ENCODE measurements at places on chromosomes 11 and 22.

GRCh38 chr22:36449596-36450175 is 31.8 kb downstream of the TXN2 start:
- no peak for DNase-seq

GRCh38 chr11:34256150-34256549 is 101.7 kb downstream of the ABTB2 start:
- no peak for DNase-seq

- DNase-seq: no peak
Measured at GRCh38 chr11:83641511-83641910, 355.3 kb upstream of the CCDC90B start.

DNA sequence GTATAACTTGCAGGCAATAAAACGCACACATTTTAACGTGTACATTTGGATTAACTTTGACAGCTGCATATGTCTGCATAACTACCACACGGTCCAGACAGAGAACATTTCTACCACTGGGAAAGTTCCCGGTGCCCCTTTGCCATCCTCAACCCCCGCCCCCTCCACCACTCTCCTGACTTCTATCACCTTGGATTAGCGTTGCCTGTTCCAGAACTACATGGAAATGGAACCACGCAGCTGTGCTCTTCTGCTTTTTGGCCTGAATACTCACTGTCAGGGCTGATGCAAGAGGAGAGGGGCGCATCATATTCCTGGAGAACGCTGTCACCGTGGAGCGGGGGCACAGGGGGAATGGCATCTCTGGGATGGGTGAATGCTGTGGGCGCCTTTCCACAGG is 62.1 kb downstream of the LRP5 start:
- no peak for DNase-seq

GRCh38 chr11:75374646-75375045 is 23.2 kb upstream of the ARRB1 start:
- no peak for DNase-seq

DNA sequence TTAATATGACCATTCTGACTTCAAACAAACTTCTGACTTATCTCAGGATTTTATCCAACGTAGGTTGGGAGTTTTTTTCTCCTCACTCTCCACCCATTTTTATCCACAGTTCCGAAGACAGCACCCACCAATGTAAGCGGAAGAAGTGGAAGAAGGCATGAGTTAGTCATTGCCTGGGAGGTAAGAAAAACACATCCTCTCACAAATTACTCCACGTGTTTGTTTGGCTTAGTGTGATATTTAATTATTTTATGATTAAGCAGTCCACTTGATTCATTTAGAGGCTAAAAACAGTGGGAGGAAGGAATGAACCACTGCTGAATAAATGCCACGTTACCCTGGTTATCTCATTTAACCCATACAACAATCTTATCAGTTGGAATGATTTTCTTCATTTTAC is 389.6 kb upstream of the ARHGAP42 start:
- DNase-seq: no peak

- no peak for DNase-seq
Measured at GRCh38 chr11:112962579-112963367, 1.6 kb downstream of the NCAM1 start.

DNA sequence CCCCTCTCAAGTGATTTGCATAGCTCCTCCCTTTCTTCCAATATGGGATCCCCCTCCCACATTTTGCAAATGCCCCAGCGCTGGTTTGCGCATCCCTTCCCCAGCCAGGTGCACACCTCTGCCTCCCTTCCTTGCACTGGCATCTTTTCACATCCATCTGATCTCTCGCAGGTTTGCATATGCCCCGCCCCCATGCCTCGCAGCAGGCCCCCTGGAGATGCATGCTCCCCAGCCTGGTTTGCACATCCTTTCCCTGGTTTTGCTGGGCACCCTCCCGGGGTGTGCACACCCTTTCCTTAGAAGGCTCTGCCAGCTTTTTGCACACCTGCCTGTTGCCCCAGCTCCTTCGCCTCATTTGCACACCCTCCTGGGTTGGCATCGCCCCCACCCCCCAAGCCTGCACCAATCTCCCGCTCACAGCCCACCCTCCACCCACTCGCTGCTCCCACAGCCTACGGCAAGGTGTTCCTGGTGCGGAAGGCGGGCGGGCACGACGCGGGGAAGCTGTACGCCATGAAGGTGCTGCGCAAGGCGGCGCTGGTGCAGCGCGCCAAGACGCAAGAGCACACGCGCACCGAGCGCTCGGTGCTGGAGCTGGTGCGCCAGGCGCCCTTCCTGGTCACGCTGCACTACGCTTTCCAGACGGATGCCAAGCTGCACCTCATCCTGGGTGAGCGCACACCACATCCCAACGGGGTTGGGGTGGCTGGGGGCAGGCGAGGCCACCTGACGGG is 917 bp downstream of the RPS6KA4 start:
- peak; percentile 73 for DNase-seq

DNA sequence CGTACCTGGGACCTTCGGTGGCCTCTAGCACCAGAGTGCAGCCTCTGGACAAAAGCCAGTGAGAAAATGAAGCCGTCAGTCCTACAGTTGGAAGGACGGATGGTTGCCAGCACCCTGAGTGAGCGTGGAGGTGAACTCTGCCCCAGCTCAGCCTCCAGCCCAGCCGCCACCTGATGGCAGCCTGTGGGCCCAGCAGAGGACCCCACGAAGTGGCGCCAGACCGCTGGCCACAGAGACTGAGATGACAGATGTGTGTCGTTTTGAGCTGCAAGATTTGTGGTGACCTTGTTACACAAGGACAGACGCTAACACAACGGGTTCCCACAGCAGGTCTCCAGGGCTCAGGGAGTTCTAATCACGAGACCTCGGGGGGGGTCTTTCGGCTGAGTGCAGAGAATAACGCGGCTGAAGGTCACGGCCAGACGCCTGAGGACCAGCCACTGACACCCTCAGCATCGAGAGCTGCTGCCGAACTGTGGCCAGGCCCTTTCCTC is 75.0 kb downstream of the BRD1 start:
- DNase-seq: no peak

GRCh38 chr11:20066783-20067156 is 93.5 kb downstream of the DBX1 start:
- no peak for DNase-seq

- DNase-seq: no peak
Measured at GRCh38 chr11:45267652-45268299, 18.4 kb downstream of the SYT13 start.

DNA sequence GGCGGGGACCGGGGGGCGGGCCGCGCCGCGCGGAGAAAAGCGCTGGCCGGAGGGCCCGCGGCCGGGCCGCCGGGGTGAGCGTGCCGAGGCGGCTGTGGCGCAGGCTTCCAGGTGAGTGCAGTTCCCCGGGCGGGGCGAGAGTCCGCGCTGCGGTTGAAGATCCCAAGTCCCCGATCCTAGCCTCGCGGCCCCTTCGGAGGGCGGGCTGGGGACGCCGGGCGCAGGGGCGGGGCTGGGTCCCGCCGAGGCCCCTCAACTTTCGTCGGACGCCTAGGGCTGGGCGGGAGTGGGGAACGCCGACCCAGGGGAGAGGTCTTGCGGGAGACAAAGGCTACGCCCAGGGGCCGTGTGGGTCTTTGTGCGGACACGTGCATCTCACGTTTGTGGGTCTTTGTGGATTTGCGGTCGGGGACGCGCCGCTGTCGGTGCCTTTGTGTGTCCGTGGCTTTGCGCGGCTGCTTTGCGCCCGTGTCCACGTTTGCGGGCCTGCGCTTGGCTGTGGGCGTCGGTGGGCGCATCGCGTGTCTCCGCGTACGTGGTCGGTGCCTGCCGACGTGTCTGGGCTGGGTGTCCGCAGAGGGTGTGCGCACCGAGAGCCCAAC is at the start of gene TSKU:
Gene TSKU (plus strand): TSS at position 63 of the 602 bp plus-strand sequence. CDS start 12,261 bp downstream, outside the sequence.
- no peak for DNase-seq

DNA sequence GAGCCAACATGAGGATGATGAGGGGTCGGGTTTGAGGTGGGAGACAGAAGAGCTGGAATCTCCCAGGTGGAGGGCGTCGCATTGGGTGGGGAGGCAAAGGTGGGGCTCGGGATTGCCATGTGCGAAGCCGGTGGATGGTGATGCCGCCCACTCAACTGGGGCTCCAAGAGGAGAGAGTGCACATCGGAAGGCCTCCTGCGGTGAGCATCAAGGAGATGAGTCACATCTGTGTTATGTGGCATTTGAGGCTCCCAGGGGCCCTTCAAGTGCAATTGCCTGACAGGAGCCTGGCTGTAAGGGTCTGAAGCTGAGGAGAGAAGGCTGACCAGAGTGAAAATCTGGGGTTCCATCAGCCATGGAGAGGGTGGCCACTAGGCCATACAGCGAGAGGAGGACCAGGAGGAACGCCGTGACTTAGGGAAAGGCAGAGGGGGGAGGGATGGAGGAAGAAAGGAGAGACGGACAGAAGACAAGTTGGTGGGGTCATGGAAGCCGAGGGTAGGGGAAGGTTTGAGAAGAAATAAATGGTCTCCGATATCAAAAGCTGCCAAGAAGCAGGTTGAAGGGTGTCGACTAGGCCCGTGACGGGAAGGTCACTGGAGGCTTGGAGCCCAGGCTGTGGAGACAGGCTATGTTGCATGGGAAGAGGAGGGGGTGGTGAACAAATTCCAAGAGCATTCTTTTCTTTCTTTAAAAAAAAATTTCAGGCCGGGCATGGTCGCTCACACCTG is 21.3 kb downstream of the RASD2 start:
- no peak for DNase-seq

DNA sequence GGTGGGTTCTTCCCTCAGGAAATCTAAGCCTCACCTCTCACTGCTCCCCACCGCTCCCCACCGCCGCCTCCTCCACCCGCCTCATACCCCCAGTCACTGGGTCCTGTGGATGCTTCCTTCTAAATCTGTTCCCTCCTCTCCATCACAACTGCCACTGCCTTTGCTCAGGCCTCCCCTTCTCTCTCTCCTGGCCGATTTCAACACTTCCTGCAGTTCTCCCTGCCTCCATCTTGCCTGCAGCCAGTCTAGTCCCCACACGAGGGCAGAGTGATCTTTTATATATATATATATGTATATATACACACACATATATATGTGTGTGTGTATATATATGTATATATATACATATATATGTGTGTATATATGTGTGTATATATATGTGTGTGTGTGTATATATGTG is 27.8 kb downstream of the CREB3L1 start:
- DNase-seq: peak; percentile 91

GRCh38 chr11:118657238-118657637 is 22.2 kb downstream of the TREH start:
- no peak for DNase-seq

GRCh38 chr22:27857443-27857842 is 55.9 kb upstream of the MN1 start:
- no peak for DNase-seq

DNA sequence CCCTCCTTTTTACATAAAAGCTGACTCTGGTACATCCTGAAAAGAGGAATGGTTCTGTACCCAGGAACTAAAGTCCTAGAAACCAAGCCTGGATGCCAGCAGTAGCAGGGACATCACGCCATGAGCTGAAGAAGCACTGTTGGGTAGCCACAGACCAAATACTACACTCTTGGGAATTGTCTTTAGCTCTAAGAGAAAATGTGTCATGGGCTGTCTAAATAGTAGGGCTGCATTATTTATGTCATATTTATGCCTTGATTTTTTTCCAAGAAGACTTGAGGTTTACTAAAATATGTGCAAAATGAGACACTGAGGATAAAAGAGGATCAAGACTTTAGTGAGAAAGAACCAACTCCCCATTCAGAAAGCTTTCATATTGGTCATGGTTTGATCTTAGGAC is 213.6 kb downstream of the RAB38 start:
- no peak for DNase-seq

GRCh38 chr22:30056015-30056414 is 24.2 kb upstream of the HORMAD2 start:
- no peak for DNase-seq

GRCh38 chr11:69216647-69217051 is 60.9 kb downstream of the SMIM38 start:
- no peak for DNase-seq

GRCh38 chr11:39910087-39910486 is 1549.4 kb downstream of the LRRC4C start:
- DNase-seq: no peak

- DNase-seq: no peak
Measured at GRCh38 chr11:135033540-135033939, 621.5 kb upstream of the B3GAT1 start.

GRCh38 chr11:130913268-130913667 is 3.0 kb downstream of the SNX19 start:
- DNase-seq: no peak

DNA sequence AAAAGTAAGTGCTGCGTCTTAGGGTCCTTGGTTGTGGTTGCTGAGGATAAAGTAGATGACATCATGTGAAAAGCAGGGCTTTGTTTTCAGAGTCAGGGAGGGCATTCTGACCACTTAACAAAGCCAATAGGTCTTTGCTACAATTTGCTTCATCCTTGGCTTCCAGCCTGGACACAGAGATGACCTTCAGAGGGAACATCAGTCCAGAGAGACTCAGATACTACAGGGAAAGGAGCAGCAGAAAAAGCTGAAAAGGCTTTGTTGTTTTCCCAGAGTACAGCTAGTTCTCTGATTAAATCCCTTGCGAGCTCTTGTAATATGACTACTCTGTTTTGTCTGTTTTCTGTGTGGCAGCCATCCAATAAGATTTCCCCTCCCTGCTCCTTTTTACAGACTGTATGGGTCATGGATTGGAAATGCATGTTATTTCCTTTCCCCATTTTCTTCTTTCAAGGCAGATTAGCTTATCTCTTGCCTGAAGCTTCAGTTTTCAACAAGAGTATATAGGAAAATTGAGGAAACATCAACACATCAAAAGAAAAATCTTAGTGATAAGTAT is 31.9 kb downstream of the ATG13 start:
- DNase-seq: no peak

- DNase-seq: no peak
Measured at GRCh38 chr11:46599340-46600193, 5.7 kb upstream of the AMBRA1 start.

DNA sequence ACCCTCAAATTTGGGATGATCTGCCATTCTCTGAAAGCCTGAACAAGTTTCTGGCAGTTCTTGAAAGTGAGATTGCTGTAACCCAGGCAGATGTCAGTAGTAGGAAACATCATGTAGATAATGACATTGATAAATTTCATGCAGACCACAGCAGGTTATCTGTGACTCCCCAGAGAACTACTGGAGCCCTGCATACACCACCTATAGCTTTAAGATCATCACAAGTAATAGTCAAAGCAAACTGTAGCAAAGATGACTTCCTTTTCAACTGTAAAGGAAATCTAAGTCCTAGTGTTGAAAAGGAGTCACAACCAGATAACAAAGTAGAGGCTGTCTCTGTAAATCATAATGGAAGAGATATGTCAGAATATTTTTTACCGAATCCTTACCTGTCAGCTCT is 31.0 kb downstream of the DDIAS start:
- no peak for DNase-seq

DNA sequence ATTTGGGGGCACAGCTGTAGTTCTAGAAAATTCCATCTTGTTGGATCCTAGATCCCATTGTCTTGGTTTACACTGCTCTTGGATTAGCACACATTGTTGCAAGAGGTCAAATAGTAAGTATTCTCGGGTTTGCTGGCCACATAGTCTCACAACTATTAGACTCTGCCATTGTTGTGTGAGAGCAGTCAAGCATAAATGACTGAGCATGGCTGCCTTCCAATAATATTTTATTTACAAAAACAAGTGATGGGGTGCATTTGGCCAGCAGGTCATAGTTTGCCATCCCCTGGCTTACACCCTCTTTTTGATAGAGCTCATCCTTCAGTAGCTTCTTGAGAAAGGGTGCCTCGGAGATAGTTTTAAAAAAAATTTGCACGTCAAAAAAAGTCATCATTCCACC is 77.9 kb upstream of the ALX4 start:
- no peak for DNase-seq
